CD4-positive, alpha-beta T cell treated with Interleukin-15 for 1 hour (primary cell): ENCODE measurements at places on chromosomes 1 and 21.

- no peak for DNase-seq
Observed at GRCh38 chr1:85087659-85088407, 39.5 kb upstream of the MCOLN3 start.

DNA sequence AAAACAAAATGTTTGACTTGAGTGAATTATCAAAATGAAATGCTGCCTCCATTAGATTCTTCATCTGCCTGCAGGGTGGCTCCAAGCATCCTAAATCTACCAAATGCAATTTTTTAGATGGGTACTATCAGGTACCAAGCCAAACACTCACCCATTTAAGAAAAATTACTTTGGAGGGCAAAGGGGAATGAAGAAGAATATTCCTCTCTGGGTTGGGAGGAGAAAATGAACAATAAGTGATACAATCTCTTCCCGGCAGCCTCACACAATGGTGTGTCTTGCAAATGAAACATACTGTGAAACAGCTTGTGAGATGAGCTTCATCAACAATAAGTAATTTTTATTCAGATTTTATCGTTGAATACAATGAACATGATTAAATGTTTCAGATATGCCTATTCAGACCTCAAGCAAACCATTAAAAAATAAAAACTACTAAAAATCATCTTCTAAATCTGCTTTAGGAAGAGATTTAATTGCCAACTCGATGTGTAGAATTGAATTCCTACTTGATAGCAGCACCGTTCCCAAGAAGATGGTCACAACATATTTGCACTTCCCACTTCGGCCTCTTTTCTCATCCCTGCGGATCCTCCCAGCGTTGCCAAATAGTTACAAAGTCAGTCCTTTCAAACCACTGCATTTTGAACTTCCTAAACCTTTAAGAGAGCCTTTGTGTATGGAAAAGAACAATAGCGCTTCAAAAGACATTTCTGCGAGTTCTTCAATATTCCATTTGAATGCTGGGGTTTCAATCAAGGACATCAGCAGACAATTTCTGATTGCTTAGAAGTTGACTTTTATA is 2.7 kb downstream of the DAB1 start:
- DNase-seq = no peak

DNA sequence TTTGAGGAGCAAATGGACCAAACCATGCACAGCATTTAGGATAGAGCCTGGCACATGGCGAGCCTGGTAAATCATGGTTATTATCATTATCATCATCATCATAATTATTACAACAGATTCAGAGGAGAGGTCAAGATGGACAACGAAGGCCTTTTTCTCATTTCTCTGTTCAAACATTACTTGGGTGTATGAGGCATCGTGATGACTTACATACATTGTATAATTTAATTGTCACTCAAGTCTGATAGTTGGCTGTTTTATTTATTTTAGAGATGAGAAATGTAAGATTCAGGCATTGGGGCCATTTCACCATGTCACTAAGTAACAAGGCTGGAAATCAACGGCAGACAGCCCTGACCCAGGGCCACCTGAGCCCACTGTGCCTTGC is 68.1 kb downstream of the SLC35F3 start:
- DNase-seq = no peak

DNA sequence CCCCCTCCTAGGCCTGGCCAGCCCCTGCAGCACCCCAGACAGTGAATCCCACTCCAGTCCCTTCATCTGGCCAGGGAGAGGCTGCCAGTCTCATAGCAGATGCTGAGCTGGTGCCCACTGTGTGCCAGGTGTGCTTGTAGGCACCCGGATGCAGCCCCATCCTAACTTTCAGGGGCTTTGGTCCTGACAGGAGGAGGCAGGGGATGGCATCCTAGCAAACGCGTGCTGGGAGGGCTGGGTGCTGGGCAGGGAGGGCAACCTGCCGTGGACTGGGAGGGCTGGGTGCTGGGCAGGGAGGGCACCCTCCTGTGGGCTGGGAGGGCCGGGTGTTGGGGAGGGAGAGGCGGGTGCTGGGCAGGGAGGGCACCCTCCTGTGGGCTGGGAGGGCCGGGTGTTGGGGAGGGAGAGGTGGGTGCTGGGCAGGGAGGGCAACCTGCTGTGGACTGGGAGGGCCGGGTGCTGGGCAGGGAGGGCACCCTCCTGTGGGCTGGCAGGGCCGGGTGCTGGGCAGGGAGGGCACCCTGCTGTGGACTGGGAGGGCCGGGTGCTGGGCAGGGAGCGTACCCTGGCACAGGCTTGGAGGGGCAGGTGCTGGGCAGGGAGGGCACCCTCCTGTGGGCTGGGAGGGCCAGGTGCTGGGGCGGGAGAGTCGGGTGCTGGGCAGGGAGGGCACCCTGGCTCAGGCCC is 35.3 kb downstream of the SLC19A1 start:
- DNase-seq = peak; percentile 11

- DNase-seq = no peak
Observed at GRCh38 chr1:235935235-235936225, 68.8 kb upstream of the LYST start.

- no peak for DNase-seq
Observed at GRCh38 chr1:28936528-28936927, 22.2 kb downstream of the EPB41 start.

DNA sequence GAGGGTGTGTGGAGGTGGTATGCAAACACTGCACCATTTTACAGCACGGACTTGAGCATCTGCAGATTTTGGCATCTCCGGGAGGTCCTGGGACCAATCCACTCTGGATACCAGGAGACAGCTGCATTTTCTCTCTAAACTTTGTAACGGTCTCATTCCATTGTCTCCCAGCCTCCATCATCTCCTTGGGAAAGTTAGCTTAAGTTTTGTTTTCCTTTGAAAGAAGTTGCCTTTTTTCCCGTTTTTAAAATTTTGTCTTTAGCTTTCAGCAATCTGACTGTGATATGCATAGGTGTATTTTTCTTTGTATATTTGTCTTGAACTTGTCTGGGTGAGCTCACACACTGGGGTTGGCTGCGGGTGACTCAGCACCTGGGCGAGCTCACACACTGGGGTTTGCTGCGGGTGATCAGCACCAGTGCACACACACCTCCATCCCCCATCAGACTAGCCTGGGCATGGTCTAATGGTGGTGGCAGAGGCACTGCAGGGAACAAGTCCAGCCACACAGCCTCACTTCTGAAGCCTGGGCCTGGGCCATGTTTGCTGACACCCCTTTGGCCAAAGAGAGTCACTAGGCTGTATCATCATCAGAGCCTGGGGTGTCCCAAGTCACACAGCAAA is 32.1 kb upstream of the COL18A1 start:
- no peak for DNase-seq

DNA sequence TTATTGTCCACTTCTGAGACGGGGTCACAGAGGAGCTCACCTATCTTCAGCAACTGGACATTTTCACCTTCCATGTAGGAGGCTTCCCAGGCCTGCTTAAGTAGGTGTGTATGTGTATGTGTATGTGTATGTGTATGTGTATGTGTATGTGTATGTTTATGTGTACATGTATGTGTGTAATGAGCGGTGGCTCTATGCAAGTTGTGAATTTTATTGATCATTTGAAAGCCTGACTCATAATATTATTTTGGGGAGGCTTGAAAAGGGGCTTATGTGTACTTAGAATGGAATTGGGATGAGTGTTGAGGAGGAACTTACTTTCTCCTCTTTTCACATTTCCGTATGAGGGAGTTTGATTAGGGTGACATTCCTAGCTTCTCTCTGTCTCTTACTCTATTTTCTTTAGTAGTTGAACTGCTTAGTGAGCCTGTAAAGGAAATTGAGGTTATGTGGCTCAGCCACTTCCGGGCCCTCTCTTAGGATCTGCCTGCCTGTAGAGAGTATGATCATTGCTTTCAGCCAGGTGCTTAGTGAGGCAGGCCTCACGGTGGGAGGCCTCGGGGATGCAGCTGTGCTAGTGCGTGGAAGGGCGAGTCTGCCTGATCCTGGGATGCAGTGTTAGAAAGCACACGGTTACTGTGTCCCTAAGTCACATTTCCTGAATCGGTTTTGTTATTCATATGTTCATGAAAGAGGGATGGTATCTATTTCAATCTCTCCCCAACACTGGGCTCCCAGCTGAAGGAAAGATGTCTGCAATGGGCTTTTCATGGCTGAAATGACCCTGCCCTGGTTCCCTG is 61.0 kb downstream of the IER5 start:
- peak; percentile 76 for DNase-seq

DNA sequence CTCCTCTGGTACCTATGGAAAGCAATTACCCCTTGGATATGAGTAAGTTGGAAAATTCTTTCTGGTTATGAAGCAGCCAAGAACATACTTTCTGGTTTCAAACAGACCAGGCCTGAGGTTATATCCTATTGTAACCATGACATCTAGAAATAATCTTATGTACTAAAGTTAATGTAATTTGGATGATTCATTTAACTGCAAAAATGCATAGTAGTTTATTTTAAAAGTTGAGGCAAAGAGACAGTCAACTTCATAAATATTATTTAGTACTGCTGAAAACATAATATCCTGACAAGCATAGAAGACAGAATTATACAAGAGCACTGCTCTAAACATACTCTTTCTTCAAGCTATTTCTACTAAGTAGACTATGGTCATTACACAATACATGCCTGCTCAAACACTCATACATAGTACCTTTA is 25.5 kb downstream of the ODF2L start:
- no peak for DNase-seq

DNA sequence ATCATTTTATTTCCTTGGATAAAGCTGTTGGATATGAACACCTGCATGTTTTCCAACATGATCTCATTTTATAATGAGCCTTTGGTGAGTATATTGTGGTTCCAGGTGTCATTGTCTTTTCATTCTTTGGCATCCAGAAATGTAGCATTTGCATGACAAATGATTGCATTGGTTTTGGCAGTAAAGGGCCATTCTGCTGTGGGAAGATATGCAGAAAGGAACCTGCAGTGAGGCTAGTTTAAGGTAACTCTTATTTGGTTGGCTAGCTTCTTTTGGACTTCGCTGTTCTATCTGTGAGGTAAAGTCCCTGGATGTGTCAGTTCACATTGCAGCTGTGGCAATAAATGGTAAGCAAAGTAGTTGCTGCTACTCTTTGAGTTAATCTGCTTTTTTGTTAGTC is 343.0 kb downstream of the AMY1C start:
- DNase-seq = no peak

- DNase-seq = no peak
Observed at GRCh38 chr1:29057700-29058099, 66.0 kb downstream of the TMEM200B start.

DNA sequence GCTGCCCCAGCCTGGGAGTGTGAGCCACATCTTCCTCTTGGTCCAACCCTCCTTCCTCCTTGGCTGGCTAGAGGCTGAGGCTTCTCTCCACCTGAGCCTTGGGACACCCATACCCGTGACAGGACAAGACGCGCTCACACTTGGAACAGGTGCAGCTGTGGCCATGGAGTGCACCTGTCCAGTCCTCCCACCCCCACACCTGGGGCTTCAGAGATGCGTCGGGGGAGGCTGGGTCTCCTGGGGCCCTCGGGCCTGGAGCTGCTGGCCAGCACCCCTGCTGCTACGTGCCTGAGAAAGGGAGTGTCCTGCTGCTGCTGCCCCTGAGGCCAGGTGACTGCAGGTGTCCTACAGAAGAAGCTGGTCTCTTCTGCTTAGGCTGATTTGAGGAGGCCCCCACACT is 37.0 kb upstream of the TMEM52 start:
- DNase-seq = no peak

DNA sequence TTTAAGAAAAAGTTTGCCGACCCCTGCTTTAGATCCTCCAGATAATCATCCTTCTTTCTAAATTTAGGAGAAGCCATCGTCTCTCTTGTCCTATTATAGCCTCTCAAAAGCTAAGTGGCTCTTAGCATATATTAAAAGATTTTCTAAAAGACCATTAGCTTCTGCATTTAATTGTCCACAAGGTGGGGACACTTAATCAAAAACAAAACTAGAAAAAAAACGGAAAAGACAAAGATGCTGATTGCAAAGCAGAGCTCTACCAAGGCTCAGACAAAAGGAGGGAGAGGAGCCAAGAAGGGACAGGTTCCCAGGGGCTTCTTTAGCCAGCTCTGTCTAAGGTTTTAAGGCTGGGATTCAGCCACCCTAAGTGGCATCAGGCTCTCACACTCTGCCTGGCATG is 128.3 kb upstream of the HMGB4 start:
- DNase-seq = no peak

GRCh38 chr1:161209790-161210409 is 5.2 kb upstream of the FCER1G start:
- peak; percentile 79 for DNase-seq

GRCh38 chr1:33930346-33931110 is 66.6 kb downstream of the HMGB4 start:
- no peak for DNase-seq

DNA sequence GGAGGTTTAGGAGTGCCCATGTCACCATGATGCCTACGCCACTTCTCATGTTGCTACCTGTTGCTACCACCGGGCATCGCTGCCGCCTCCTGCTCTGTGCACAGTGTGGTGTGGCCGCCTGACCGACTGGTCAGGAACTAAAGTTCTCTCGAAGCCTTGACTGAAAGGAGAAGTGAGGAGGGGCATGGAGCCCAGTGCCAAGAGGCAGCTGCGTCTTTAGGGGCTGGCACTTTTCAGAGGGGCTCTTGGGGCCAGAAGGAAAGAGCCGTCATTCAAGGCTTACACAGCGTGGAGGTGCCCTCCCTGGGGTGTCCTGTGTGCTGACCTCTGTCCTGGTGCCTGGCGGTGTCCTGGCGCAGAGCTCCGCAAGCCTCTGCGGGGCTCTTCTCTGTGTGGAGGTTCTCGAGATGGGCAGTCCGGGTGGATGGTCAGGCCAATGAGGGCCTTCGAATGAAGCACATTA is 57.2 kb downstream of the ADARB1 start:
- DNase-seq = no peak

- DNase-seq = no peak
Observed at GRCh38 chr1:17642943-17643342, 103.4 kb downstream of the ARHGEF10L start.

DNA sequence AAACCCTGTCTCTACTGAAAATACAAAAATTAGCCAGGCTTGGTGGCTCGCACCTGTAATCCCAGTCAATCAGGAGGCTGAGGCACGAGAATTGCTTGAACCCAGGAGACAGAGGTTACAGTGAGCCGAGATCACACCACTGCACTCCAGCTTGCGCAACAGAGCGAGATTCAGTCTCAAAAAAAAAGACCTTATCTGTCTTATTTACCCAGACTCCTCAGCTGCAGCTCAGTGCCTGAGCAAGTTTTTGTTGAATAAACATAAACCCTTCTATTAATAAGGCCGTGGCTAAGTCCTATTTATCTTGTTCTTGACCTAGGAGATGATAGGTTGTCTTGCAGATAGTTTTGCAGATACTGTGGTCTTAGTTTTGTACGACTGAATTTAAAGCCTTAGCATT is 136.4 kb upstream of the TMEM51 start:
- DNase-seq = no peak

GRCh38 chr1:204462229-204462561 is 32.4 kb downstream of the PIK3C2B start:
- no peak for DNase-seq
